Activated T-helper 1 cell treated with anti-CD3 and anti-CD28 coated beads, Interleukin-2, amount 50 U/mL, for 16 hours (primary cell): ENCODE measurements at places on chromosomes 3 and 15.

DNA sequence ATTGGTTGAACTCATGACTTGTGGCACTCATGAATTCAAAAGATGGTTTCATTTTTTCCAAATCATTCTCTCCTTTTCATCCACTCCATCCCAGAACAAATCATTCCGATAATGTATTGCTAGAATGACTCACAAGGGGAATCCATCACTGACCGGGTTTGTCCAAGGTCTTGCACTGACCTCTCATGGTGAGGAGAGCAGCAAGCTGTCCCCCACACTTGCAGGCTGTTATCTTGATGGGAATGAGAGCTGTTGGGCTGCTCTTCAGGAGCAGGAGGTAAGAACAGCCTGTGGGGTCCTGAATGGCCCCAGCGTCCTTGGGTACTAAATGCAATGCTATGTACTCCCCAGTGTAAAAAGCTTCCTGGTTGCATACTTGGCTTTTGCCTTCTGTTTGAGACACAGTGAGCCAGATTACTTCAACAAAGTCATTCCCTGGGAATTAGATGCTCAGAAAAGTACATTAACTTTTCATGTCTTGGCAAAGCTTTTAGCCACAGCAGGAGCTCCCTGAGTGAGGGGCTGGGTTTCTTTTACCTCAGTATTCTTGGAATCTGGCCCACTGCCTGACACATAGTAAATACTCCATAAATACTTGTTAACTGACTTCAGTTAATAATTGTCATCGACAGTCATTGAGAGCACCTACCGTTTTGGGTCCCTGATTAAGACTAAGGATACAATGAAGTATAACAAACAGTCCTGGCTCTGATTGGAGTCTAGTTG, 24.1 kb downstream of the CCNL1 start:
- DNase-seq: no peak

DNA sequence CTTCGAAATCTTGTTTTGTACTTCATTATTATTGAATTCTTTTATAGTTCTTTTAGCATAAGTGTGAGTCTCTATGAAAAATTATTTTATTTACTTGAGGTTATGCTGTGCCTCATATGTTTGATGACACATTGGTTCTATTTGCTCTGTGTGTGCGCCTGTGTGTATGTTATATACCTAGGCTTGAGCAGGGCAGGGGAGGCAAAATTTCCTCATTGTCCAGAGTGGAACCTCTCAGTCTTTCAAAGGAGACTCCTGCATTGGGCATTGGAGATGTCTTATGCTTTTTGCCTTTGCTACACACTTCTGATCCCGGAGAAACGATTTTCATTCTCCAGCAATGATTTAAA, 58.4 kb downstream of the ALCAM start:
- DNase-seq: no peak

DNA sequence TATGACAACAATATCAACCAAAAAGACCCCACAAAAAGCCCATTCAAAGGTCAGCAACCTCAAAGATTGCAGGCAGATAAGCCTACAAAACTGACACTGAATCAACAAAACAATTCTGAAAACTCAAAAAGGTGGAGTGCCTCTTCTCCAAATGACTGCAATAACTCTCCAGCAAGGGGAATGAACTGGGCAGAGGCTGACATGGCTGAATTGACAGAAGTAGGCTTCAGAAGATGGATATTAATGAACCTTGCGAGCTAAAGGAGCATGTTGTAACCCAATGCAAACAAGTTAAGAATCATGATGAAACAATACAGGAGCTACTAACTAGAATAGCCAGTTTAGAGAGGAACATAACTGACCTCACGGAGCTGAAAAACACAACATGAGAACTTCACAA, 20.4 kb upstream of the SLC25A38 start:
- DNase-seq: no peak

- DNase-seq: no peak
These were observed 356.7 kb downstream of the NAALADL2 start for GRCh38 chr3:175215833-175216232.
